NCI-H446 (cell line): ENCODE measurements at places on chromosomes 12 and 14.

- DNase-seq: no peak
These were observed 193.6 kb upstream of the NUDT4 start for GRCh38 chr12:93183940-93184671.

DNA sequence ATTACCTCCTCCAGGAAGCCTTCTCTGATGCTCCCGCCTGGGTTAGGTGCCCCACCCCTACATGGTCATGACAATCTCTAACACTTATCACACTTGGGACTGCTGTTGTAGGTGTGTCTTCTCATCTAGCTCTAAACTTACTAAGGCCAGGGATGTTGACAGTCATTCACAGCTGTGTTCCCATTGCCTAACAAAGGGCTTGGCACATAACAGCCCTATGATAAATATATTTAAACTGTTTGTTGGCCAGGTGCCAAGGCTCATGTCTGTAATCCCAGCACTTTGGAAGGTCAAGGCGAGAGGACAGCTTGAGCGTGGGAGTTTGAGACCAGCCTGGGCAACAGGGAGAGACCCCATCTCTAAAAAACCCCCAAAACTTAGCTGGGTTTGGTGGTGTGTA, 98.8 kb upstream of the RGS6 start:
- peak; percentile 33 for DNase-seq

- no peak for DNase-seq
These were observed 66.0 kb upstream of the NRXN3 start for GRCh38 chr14:78104160-78104559.

- no peak for DNase-seq
These were observed 83.6 kb upstream of the USP44 start for GRCh38 chr12:95634622-95635621.

GRCh38 chr12:10243818-10244520, 31.3 kb downstream of the GABARAPL1 start:
- DNase-seq: no peak

GRCh38 chr12:89299931-89300330, 52.4 kb downstream of the DUSP6 start:
- DNase-seq: no peak

GRCh38 chr14:24674204-24674970, 40.4 kb upstream of the GZMB start:
- no peak for DNase-seq

GRCh38 chr12:3041558-3042164, 35.5 kb upstream of the TSPAN9 start:
- DNase-seq: peak; percentile 69

DNA sequence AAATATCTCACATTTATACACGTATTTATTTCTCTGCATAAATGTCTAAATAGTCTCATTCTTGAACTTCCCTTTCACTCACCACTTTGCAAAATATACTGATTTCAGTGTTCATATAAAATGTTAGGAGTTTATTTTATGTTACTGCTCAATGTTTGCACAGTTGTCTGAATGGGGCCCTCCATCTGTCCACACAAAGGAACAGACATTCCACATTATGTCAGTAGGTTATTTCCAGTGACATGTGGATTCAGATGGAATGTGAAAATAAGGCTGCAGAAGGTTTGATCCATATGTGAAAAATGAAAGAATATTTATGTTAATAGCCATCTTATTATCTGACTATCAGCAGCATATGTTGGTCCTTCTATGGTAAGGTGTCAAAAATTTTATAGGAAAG, 994.4 kb upstream of the SEL1L start:
- DNase-seq: peak; percentile 56

- DNase-seq: no peak
These were observed 82.8 kb upstream of the CAPRIN2 start for GRCh38 chr12:30837595-30837994.

GRCh38 chr14:63394841-63395240, 76.1 kb upstream of the GPHB5 start:
- no peak for DNase-seq

DNA sequence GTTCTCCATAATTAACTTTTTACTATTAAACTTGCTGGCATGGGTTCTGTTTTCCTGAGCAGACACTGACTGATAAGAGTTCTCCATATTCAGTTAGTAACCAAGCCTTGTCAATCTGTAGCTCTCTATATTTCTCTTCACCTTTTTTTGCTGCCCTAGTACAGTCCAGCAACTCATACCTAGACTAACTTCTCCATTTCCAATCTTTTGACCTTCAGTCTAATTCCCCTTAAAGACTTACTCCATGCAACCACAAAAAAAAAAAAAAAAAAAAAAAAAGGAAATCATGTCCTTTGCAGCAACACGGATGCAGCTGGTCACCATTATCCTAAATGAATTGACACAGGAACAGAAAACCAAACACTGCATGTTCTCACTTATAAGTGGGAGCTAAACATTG, 125.7 kb upstream of the KRAS start:
- no peak for DNase-seq

DNA sequence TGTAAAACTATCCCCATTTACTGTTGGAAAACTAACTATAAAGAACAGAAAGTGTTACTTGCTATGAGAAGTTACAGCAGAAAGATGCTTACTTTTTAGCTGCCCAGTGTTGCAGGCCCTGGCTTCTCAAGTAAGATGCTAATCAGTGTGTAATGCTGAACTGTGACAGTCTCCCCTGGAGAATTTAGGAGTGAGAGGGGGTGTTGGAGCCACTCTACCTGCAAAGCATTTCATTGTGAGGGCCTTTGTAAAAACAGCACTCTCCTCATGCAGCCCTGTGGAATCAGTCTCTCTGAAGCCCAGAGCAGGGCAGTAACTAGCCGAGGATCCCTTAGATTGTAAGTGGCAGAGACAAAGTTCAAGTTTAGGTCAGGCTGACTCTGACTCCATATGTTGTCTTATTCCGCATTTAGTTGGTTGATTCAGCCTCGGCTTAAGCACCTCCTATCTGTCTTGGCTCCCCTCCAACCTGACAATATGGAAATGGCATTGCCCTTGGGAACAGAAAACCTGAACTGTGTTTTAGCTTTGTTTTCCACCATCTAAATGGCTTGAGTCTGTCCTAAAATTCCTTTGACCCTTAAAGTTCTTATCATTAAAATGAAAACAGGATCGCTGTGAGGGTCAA, 141.3 kb downstream of the PRKCH start:
- no peak for DNase-seq

- no peak for DNase-seq
These were observed 1026.9 kb downstream of the LRFN5 start for GRCh38 chr14:42633504-42634095.

DNA sequence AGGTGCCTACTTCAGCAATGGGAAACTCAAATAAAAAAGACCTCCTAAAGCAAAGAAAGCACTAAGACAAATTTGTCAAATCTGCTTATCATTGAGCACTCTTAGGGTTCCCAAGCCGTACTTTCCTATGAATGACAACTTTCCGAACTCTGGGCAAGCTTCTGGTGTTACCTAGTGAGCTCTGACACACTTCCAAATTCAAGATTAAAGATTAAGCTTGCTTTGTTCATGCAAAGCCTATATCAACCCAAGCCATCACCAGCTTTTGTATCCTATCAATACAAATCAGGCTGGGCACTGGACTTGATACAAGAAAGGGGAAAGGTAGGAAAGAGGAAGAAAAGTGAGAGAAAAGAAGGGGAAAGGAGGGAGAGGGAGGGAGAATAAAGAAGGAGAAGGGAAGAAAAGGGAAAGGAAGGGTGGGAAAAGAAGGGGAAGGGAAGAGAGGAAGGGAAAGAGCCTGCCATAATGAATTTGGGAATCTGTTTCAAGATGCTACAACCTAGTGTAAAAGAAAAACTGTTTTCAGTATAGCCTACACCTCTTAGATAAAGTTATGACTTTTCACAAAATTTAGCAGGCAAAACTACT, 23.8 kb upstream of the FBLN5 start:
- DNase-seq: no peak

DNA sequence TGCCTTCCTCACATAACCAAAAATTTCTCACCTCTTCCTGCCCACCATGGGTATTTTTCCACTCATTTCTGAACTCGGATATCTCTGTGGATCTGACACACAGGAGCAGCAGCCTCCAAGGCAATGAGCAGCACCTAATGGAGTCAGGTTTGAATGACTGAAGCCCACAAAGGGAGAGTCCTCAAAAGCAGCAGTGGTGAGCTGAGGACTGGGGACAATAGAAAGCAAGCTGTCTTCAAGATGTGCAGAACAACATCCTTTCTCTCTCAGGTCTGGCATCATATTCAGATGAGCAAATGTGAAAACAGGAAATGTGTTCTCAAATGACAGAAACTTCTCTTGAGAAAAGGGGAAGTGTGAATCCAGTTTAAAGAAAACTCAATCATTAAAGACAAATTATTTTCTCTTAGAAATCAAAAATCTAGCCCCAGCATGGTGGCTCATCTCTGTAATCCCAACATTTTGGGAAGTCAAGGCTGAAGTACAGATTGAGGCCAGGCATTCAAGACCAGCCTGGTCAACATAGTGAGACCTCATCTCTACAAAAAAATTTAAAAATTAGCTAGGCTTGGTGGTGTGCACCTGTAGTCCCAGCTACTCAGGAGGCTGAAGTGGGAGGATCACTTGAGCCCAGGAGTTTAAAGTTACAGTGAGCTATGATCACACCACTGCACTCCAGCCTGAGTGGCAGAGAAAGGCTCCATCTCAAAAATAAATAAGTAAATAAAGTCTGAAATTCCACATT, 54.2 kb downstream of the C12orf42 start:
- no peak for DNase-seq
